ENCODE measurements at places on chromosomes 7 and 10.

GRCh38 chr10:84204122-84204521, 9.8 kb downstream of the CDHR1 start:
- DNase-seq: no peak

- DNase-seq: no peak
Measured at GRCh38 chr10:4108693-4109092, 323.7 kb upstream of the KLF6 start.

GRCh38 chr10:65083222-65083621, 1562.0 kb downstream of the REEP3 start:
- DNase-seq: no peak

DNA sequence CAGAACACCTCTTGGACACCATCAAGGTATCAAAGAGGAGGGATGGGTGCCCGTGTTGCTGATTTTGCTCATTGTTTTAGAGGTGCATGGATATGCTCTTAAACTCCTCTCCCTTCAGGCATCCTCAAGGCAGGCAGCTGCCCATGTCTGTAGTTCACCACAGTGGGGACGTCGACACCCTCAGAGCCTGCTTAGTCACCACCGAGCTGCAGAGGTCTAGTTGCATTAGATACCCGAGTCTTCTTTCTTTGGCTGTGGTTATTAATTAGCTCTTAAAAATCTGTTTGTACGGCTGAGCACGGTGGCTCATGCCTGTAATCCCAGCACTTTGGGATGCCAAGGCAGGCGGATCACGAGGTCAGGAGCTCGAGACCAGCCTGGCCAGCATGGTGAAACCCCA, 24.7 kb upstream of the TSPAN13 start:
- no peak for DNase-seq

DNA sequence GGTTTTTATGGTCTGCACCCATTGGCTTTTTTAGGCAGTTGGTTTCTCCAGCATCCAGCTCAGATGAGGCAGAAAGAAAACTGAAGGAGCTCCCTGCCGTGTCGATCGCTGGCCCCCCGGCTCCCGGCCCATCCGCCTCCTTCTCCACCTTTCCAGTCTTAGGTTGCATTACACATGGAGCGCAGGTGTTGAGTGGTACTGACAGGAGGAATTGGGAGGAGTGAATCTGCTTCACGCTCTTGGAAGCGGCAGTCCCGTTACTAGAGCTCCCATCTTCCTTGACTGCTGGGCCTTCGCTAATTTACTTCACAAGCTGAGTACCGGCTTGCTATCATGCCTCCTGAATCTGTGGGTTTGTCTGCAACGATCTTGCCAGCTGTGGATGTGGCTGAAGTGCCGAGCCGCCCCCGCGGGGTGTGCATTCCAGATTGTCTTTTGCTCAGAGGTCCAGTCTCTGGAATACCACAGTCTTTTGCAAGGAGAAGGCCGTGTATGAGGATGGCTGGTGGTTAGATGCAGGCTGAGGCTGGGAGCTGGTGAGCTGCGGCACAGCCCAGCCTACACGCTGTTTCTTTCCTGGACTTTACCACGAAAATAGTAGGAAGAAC, 17.1 kb downstream of the IQCE start:
- DNase-seq: no peak
